Osteoblast (primary cell): ENCODE measurements at places on chromosomes 12 and 14. TPM values are rescaled to one million over a fixed set of nuclear protein-coding genes. Genes with fewer than 3 reads are reported as not detected.

DNA sequence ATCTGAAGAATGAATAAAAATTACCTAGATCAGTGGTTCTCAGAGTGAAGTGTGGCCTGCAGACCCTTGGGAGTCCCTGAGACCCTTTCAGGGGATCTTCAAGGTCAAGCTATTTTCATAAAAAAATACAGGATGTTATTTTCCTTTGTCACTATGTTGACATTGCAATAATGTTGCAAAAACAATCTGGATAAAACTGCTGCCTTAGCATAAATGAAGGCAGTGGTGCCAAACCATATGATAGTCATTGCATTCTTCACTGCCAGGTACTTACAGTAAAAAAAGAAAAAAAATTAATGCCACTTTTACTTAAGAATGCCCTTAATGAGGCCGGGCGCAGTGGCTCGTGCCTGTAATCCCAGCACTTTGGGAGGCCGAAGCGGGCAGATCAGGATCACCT lies 2.0 kb upstream of the CD4 start:
- DNase-seq = no peak

GPR132 gene
- total RNA-seq = under 0.01 TPM in 2 replicates

- no peak for DNase-seq
Measured at GRCh38 chr12:9319842-9320173, 111.6 kb upstream of the PZP start.

- DNase-seq = no peak
Measured at GRCh38 chr14:25019892-25020291, 30.1 kb downstream of the STXBP6 start.

MRPL52 gene
- 20.3 and 31.5 TPM in 2 replicates for total RNA-seq
